ENCODE measurements at places on chromosomes 12 and 14. TPM values are rescaled to one million over a fixed set of nuclear protein-coding genes. Genes with fewer than 3 reads are reported as not detected.

DNA sequence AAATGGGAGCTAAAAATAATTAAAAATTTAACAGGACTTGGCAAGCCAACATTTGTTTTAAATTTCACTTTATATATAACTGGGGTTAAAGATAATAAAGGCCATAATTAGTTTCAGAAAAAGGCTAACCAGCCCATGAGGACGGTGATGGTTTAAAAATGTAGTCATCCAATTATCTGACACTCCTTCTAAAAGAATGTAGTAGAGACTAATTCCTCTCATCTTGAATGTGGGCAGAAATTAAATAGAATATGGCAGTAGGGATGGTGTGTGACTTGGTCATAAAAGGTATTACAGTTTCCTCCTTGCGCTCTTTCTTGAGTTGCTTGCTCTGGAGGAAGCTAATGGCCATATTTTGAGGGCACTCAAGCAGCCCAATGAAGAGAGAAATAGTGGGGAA lies 49.1 kb upstream of the PTPRB start:
- DNase-seq, result no peak

GRCh38 chr12:132419631-132420246 lies 70.2 kb upstream of the FBRSL1 start:
- no peak for DNase-seq

Gene SDR9C7
- not detected for total RNA-seq

DNA sequence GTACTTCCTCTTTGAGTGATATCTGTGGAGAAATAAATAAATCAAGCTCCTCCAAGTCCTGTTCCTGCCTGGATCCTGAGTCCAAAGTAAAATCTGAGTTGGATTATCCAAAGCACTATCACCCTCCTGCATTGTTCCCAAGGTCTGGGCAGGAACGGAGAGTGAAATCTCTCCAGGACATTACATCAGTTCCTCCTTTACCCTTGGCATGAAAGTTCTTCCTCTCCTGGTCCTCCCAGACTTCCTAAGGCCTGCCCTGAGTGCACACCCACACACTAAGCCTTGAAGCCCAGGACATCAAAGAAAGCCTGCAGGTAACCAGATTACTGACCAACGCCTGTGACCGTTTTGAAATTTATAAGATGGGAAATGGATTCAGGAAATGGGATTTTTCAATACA lies 206.8 kb upstream of the BCL2L14 start:
- no peak for DNase-seq

GRCh38 chr12:102676812-102677211 lies 196.4 kb upstream of the IGF1 start:
- no peak for DNase-seq

GRCh38 chr12:9319044-9319841 lies 111.0 kb upstream of the PZP start:
- no peak for DNase-seq

Gene SMOC1
- 1.0 TPM for total RNA-seq

DNA sequence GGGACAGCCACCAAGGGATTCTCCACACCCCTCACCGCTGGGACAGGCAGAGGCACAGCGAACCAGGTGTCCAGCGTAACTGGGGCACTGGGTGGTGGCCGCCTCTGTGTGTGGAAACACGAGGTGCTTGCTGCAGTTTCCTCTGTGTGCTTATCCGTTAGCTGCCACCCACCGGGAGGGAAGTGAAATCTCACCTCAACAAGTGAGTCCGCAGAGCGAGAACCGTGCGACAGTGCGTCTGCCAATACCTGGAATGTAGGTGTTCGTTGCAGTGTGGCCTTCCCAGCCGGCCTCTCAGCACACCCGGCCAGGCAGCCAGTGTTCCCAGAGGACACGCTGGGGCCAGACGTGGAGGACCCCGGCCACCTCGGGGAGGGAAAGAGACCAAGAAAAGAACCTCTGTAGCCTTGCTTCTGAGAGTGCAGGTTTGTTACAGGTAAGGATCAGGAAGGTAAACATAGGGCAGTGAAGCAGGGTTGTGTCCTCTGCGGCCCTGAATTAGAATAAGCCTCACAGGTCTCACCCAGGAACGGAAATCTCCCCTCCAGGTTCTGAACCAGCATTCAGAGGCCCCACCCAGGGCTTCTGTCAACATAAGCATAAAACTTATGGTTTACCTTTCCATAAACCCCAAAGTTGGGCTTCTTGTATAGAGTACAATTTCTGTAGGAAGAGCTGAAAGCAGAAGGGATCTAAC lies 1.5 kb downstream of the BCL2L14 start:
- no peak for DNase-seq

DNA sequence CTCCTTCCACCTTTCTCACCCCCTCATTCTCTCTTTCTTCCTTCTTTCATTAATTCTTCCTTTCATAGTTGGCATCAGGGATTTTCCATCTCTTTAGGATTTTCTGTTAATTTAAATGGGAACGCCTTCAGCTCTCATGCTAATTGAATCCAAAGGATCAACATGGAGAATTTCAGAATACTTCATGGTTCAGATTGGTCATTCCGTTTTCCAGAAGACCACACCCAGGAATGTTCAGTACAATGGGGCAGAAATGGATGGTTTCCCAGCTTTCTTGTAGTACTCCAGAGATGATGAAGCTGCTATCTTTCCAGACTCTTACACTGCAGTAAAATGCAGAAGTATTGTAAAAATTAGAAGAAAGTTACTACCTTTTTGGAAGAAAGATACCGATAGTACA lies 440.0 kb downstream of the DAD1 start:
- no peak for DNase-seq

Gene SP7
- 0.04 TPM for total RNA-seq

DNA sequence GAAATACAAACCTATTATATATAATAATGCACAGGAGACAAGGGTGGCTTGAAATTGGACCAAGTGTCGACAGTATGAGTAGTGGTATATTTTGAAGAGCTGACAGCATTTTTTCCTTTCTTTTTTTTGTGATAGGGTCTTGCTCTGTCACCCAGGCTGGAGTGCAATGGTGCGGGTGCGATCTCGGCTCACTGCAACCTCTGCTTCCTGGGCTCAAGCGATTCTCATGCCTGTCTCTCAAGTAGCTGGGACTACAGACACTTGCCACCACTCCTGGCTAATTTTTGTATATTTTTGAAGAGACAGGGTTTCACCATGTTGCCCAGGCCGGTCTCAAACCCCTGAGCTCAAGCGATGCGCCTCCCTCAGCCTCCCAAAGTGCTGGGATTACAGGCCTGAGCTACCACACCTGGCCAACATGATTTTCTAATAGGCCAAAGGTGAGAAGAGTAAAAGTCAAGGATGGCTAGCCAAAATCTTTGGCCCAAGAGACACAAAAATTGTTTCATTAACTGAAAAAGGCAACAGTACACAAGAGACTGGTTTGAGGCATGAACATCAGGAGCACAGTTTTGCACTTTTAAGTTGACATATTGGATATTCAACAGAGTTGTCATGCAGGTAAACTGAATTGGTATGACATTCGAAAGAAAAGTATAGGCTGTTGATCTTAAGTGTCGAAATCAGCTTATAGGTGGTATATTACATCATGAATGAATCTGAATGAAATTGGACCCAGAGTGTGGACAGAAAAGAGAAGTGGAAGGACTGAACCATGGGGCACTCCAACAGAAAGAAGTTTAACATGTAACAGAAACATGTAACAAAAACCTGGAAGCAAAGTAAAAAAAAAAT lies 12.5 kb downstream of the HNRNPC start:
- no peak for DNase-seq

DNA sequence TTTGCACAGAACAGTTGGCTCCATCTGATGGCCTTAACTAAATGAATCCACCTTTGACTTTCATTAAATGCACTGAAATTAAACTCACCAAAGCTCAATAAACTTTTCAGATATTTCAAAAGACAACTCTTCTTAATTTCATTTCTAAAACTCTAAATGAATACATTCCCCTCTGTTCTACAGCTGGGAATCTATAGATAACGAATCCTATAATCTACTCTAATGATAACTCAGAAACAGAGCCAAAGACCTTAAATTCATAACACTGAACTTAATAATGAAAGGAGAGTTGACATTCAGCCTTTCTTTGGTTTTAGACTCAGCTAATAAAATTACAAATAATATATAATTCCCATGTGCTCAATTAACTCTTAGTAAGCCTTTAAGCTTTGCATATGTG lies 150.5 kb downstream of the KCNH5 start:
- no peak for DNase-seq

GRCh38 chr12:76864791-76865400 lies 13.9 kb downstream of the CSRP2 start:
- no peak for DNase-seq

DNA sequence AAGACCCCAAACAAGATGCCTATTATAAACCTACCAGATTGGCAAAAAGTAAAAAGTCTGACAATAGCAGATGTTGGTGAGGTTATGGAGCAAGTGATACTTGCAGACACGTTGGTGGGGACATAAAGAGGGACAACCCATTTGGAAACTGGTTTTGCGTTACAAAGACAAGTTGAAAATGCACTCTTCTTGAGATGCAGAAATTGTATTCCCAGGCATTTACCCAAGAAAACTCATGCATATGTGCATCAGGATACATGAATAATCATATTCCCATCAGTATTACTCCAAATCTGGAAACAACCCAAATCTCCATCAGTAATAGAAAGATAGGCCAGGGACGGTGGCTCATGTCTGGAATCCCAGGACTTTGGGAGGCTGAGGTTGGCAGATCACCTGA lies 12.8 kb upstream of the GOLGA5 start:
- DNase-seq, result no peak

GRCh38 chr12:3149515-3150307 lies 72.5 kb downstream of the TSPAN9 start:
- DNase-seq, result no peak

GRCh38 chr12:4118017-4118510 lies 155.5 kb upstream of the CCND2 start:
- DNase-seq, result no peak

Gene AKAP6
- total RNA-seq, result 0.38 TPM

Gene COX8C
- not detected for total RNA-seq

GRCh38 chr12:51666696-51667095 lies 75.7 kb downstream of the SCN8A start:
- peak; percentile 60 for DNase-seq

Gene PRB4
- not detected for total RNA-seq

GRCh38 chr14:34874386-34875030 lies 652 bp downstream of the BAZ1A start:
- peak; percentile 79 for DNase-seq

- DNase-seq, result no peak
Observed at GRCh38 chr14:29892327-29892726, 35.3 kb downstream of the PRKD1 start.

GRCh38 chr12:71877335-71878121 lies 38.0 kb downstream of the TBC1D15 start:
- no peak for DNase-seq

DNA sequence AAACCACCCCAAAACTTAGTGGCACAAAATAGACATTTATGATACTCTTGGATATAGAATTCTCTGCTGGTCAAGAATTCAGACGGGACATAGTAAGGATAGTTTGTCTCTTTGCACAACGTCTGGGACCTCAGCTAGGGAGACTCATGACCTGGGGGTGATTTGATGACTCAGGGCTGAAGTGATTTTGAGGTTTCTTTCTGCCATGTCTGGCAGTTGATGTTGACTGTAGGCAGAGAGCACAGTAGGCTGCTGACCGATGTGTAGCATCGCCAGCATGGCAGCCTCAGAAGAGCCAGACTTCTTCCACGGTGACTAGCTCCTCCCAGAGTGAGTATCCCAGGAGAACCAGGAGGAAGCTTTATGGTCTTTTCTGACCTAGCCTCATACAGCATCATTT lies 88.9 kb upstream of the FRMD6 start:
- DNase-seq, result no peak

GRCh38 chr12:26317942-26318575 lies 122.7 kb downstream of the SSPN start:
- no peak for DNase-seq

Data from GM23338 (cell line).